ENCODE measurements at places on chromosomes 4 and X. TPM values are rescaled to one million over a fixed set of nuclear protein-coding genes. Genes with fewer than 3 reads are reported as not detected.

The GAGE2A gene
- not detected for total RNA-seq

The TMEM47 gene
- 43.4 TPM for total RNA-seq

The C1QTNF7 gene
- 13.0 TPM for total RNA-seq

The RIPPLY1 gene
- total RNA-seq = not detected

The USP11 gene
- 51.6 TPM for total RNA-seq

The LINC00632 gene
- 172 TPM for total RNA-seq

The TLR1 gene
- total RNA-seq = 7.3 TPM

The MAGEB2 gene
- total RNA-seq = not detected

The GIMD1 gene
- not detected for total RNA-seq

The HMGB3 gene
- 29.1 TPM for total RNA-seq

The ANKRD17 gene
- total RNA-seq = 75.3 TPM
